Stimulated activated CD8-positive, alpha-beta memory T cell treated with anti-CD3 and anti-CD28 coated beads, Interleukin-7, amount 100 ng/mL, for 1 hour (primary cell): ENCODE measurements at places on chromosomes 4 and X.

DNA sequence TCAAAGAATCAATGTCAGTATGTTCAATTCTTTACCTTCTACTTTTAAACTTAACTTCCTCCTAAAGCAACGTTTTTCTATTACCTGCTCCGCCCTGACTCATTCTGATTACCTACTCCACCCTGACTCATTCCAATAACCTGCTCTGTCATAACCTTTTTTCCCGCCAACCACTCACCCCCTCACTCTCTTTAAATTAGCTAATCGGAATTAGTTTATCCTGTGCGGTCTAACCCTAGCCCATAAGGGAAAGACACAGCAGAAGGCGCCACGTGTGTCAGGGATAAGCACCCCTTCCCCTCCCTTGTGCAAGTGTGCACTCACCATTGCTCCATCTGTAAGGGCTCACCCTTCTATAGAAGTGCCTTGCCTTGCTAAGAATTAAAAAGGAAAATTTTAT, 64.4 kb downstream of the EIF4E start:
- no peak for DNase-seq

GRCh38 chr4:6124386-6125102, 75.8 kb downstream of the JAKMIP1 start:
- DNase-seq: no peak

DNA sequence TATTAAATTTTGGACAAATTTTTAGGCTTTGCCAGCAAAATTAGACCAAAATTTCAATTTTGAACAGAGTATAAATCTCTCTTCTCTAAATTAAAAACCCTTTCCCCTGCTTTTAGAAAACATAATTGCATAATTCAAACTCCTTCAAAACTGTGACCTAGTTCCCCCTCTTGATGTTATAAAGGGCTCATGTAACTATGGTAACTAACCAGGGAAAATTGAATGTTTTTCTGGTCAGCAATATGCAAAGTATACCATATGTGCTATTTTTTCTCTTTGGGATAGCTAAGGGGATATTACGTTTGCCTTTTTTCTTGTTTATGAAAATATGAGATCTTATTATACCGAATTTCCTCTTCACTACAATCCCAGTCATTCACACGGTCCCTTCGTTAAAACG, 5.1 kb upstream of the ING2 start:
- DNase-seq: no peak

DNA sequence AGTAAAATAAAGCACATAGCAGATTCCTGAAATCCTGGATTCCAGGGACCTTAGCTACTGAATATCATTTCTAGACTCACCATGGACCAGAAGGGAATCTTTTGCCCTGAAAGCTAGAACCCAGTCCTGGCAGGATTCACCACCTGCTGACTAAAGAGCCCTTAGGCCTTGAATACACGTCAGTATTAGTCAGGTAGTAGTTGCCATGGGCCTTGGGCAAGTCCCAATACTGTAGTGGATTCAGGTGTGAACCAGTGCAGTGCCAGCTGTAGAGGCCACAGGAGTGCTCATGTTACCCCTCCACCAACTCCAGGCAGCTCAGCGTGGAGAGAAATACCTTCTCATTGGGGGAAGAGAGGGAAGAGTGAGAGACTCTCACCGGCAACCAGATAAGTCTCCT, 64.1 kb upstream of the UBQLN2 start:
- DNase-seq: no peak

DNA sequence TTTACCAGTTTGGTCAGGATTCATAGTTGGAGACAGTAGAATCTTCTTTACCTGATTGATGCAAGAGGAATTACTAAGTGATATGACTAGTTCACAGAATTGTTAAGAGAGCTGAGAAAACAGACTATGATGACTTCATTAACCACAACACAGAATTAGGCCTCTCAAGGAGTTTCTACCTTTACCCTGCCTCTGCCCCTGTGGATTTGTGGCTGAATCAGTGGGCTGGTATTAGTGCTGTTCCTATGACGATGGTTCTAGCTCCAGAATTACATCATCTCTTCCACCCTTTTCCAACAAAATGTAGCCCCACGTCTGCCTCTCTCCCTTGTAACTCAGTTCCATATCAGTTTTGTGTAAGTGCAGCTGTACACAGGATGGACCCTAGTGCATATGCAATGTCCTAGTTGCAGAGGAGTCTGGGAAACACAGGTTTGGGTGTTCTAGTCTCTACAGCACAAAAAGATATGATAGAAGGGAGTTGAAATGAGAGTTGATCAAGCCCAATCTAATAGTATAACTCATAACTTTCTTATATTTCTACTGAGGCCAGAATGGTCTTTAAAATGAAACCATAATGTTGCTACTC, 99.3 kb downstream of the ANXA5 start:
- no peak for DNase-seq

DNA sequence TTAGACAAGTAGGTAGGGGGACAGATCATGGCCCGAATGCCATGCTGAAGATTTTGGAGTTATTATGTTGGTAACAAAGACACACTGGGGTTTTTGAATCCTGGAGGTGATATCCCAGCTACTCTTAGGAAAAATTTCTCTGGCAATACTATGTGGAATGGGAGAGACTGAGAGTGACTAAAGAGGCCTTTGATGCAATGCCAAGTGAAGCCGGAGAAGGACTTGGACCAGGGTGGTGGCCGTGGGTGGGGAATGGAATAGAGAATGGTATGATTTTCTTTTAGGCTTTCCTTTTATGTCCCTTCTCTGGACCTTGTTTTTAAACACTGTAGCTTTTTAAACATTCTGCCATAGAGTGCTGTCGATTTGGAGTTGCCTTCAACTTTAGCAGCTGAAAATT, 141.6 kb downstream of the DCLK2 start:
- no peak for DNase-seq

DNA sequence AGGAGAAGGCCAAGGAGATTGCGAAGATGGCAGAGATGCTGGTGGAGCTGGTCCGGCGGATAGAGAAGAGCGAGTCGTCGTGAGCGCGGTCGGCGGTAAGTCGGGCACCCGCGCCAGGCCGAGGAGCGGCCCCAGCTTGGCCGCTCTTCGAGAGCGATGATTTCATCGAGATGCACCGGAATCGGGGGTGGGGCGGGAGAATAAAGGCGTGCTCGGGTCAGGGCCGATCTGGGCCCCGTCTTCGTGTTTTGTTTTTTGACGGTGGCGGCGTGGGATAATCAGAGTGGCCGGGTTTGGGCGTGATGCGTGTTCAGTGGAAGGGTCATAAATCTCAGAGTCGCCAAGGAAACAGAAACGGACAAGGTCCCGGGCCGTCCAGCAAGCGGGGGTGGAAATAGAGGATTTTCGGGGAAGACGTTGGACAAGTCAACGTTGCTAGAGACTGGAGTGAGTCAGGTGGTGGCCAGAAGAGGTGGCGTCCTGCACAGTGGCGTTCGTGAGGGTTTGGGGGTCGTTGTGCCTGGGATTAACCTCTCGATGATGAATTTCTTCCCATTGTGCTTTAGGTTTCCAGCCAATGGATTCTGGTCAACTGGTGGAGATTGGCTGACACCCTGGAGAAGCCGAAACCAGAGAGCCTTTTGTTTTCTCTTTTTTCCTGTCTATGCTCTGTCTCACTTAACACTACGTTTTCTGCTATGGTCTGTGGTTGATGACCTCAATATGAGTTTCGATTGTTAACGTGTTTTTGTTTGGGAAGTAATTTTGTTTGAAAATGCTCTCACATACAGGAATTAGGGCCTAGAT, 882 bp downstream of the MRFAP1 start:
- DNase-seq: peak; percentile 23

DNA sequence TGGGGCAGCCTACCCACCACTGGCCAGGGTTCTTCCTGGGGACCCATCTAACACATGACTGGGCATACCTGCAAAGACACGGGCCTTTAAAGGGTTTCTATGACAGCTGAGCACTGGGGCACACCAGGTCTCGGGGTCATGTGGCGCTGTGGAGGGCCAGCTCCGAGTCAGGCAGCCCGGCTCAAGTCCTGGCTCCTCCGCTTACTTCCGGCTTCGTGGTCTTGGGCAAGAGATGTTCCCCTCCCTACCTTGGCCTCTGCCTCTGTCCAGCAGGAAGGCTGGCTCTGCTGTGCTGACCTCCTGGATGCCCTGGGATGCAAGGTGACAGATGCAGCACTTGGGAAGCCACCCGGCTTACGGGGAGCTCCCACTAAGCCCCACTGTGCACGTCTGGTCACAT, 37.6 kb downstream of the HTRA3 start:
- DNase-seq: no peak

- no peak for DNase-seq
Measured at GRCh38 chrX:68684291-68684918, 36.9 kb downstream of the STARD8 start.

DNA sequence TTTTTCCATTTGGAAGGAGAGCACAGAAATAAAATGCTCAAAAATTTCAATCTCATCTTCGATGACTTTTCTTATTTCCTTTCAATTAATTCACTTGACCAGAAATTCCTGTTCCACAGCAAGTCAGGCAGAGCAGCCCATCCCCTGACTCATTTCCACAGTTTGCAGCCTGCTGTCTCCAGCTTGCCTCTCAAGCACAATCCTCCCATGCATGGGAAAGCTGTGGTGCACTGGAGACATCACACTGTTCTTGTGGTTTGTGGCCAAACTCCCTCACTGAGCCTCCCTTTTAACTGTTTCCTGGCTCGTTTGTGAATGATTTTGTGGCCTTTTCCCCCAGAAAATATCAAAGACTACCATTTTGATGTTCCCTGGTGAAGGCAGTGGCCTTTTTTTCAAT, 114.0 kb upstream of the ENPEP start:
- no peak for DNase-seq

GRCh38 chr4:152352215-152352614, 183.7 kb downstream of the FBXW7 start:
- no peak for DNase-seq

- no peak for DNase-seq
Measured at GRCh38 chrX:53486285-53486684, 52.1 kb upstream of the HSD17B10 start.

GRCh38 chr4:88366460-88366859, 12.2 kb upstream of the HERC6 start:
- DNase-seq: no peak

DNA sequence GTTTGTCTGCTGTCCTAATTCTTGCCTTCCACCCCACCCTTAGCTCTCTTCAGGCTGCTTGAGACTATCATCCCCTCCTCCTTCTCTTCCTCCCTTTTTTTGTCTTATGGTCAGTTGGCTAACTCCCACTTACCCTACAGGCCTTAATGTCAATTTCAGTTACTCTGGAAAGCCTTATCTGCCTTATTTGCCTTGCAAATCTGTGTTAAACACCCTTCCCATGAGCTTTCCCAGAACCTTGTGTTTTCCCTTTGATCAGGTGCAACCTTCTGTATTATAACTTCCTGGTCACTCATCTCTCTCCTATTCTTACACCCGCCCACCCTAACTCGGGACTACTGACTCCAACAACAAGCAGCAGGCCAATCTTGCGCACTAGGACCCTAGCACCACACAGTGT, 74.8 kb downstream of the COX18 start:
- no peak for DNase-seq

DNA sequence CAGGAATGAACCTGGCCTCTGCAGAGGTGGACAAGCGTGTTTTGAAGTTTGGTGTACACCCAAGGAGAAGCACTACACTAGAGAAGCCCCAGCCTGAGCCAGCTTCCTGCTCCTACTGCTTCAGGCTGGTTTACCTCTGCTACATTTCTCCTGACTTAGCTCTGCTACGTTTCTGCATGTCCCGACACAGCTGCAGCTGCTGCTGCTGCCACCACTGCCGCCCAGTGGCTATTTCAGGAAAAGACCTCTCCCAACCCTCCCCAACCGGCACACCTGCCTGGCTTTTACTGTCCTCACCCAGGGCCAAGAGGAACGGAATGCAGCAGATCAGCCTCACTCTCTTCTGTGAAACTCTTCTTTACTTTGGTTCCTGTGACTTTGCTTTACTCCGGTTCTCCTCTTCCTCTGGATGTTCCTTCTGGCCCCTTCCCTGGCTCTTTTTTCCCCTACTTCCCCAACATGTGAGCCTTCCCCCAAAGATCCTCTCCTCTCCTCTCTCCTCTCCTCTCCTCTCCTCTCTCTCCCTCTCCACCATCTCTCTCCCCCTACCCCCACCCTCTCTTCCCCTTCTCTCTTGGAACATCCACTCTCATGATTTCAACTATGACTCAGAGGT, 3.1 kb upstream of the P2RY4 start:
- no peak for DNase-seq

- no peak for DNase-seq
Measured at GRCh38 chr4:35106091-35106734, 1138.1 kb downstream of the ARAP2 start.

GRCh38 chrX:151825925-151826485, 86.7 kb upstream of the MAGEA4 start:
- DNase-seq: no peak

DNA sequence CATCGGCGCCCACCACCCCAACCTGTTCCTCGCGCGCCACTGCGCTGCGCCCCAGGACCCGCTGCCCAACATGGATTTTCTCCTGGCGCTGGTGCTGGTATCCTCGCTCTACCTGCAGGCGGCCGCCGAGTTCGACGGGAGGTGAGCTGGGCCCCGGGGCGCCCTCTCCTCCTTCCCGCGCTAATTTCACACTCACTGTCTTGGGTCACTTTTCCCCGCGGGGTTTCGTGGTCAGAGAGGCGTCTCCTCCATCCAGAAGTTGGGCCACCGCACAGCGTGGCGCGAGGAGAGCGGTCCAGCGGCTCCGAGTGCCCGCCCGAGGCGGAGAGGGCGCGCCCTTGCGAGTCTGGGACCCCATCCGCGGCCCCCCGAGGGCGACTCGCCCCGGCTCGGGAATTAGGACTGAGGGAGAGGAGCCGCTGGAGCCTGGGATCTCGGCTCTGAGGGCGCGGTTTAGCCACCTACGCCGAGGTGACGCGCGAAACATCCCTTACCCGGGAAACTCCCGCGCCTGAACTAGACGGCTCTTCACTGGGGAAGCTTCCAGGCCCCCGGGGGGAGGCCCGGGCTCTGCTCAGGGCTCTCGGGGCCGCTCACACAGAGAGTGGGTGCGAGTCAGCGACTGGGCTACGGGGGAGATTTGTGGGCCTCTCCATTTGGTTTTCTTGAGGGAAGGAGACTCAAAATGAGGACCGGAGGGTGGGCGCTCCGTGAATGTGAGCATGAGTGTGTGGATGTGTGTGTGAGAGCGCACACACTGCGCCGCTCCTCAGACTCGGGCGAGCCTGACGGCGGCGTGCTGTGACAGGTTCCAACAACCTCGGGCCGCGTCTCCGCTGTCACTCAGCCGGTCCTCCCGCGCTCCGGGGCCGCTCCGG, 551 bp downstream of the NPNT start:
- no peak for DNase-seq

DNA sequence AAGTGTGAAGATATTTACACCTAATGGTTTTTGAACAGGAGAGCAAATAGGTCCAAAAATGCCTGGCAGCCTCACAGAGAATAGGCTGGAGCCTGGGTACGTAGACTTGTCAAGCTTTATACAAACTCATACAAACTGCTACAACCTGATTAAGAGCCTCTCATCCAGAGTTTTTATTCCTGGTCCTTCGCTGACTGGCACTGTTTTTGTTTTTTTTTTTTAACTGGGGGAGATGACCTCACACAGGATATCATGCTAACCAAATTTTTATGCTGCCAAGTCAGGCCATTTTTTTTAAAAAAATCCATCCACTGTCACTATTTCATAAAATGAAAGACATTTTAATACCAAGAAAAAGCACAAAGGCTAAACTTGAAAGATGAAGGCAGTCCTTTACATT, 1.9 kb downstream of the FAM114A1 start:
- DNase-seq: no peak
